ENCODE measurements at places on chromosomes 12 and 14.

- no peak for DNase-seq
These were observed 2.7 kb downstream of the DYRK2 start for GRCh38 chr12:67651132-67651695.

GRCh38 chr12:46303039-46303666 lies 34.3 kb upstream of the SLC38A1 start:
- DNase-seq, result no peak

- no peak for DNase-seq
These were observed 17.0 kb downstream of the TBX3 start for GRCh38 chr12:114666746-114667668.

GRCh38 chr14:56331592-56332216 lies 213.5 kb downstream of the PELI2 start:
- no peak for DNase-seq

- no peak for DNase-seq
These were observed 49.8 kb downstream of the NTS start for GRCh38 chr12:85923767-85924331.

All from fibroblast of skin of left biceps (primary cell).